ENCODE measurements at places on chromosomes 3 and 15. TPM values are rescaled to one million over a fixed set of nuclear protein-coding genes. Genes with fewer than 3 reads are reported as not detected.
A peak's percentile ranks its signal among the peaks of the same experiment; 100 is the strongest.

TRAK1 gene
- polyA plus RNA-seq, result 13.1 TPM

GPR15 gene
- not detected for polyA plus RNA-seq

SENP8 gene
- polyA plus RNA-seq, result 0.94 TPM

ATRIP gene
- polyA plus RNA-seq, result 6.7 TPM

GRCh38 chr3:149473357-149474249, 894 bp upstream of the TM4SF4 start:
- no peak overlapping the region for H3K4me3 ChIP-seq
- H3K27ac ChIP-seq, result no peak overlapping the region
- peaks cover 33% of the 10 kb centered on the region for H3K4me1 ChIP-seq
- H3K36me3 ChIP-seq, result no peaks in the 10 kb centered on the region

GRCh38 chr3:49401766-49402165, 10.0 kb downstream of the RHOA start:
- no peaks in the 10 kb centered on the region for H3K27me3 ChIP-seq
- H3K4me3 ChIP-seq, result no peak overlapping the region
- no peak for DNase-seq
- peaks cover 6% of the 10 kb centered on the region for H3K36me3 ChIP-seq
- no peak overlapping the region for H3K27ac ChIP-seq

DNA sequence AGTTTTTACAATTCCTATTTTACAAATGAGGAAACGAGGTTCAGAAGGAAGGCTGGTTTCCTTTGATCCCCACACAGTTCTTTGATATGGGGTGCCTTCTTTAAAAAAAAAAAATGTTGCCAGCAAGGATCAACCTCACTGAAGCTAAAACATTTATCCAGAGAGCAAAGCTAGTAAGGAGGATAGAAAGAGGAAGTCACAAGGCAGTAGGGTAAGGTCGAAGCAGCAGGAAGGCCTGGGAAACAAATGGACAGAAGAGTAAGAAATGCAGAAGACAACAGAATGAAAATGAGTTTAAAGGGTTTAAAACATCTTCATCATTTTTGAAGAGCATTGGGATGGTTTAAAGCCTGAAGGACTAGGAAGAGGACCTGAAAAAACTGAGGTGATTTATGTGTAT, 30.6 kb upstream of the CP start:
- no peaks in the 10 kb centered on the region for H3K36me3 ChIP-seq
- H3K4me3 ChIP-seq, result no peak overlapping the region
- H3K27ac ChIP-seq, result no peak overlapping the region

GRCh38 chr3:49873623-49874022, 3.9 kb upstream of the CAMKV start:
- DNase-seq, result no peak
- H3K36me3 ChIP-seq, result no peaks in the 10 kb centered on the region
- H3K27me3 ChIP-seq, result peaks cover 19% of the 10 kb centered on the region
- peaks cover 12% of the 10 kb centered on the region for H3K4me1 ChIP-seq

DNA sequence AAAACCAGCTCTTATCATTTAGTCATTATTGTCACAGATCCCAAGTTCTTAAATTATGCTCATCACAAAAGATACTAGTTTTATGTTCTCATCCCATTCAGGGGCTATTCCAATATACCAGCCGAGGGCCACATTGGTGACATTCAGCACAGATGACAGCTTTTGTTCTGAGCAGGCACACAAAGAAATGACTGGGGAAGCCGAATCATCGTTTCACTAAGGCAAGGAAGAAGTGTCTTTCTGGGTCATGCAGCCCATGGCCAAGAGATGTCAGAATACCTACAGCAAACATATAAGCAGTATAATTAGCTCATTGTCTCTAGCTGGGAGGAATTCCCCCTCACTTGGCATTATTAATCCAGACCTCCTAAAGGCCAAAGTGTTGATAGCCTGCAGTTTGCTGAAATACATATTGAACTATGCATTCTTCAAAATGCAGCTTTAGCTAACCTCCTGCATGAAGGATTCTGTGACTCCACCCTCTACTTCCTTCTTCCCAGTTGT, 100.2 kb downstream of the CNTN4 start:
- no peak for DNase-seq
- H3K4me3 ChIP-seq, result no peak overlapping the region
- H3K27ac ChIP-seq, result no peak overlapping the region
- H3K4me1 ChIP-seq, result no peaks in the 10 kb centered on the region
- H3K27me3 ChIP-seq, result no peaks in the 10 kb centered on the region

- no peak for DNase-seq
- H3K4me3 ChIP-seq, result no peak overlapping the region
- H3K4me1 ChIP-seq, result peaks cover 8% of the 10 kb centered on the region
- H3K27ac ChIP-seq, result no peak overlapping the region
- no peaks in the 10 kb centered on the region for H3K27me3 ChIP-seq
These were observed 92.2 kb downstream of the NFKBIZ start for GRCh38 chr3:101941318-101942040.

GRCh38 chr15:82317091-82317489, 32.2 kb downstream of the GOLGA6L10 start:
- no peak for DNase-seq
- H3K36me3 ChIP-seq, result no peaks in the 10 kb centered on the region
- no peaks in the 10 kb centered on the region for H3K27me3 ChIP-seq
- no peaks in the 10 kb centered on the region for H3K4me1 ChIP-seq

DNA sequence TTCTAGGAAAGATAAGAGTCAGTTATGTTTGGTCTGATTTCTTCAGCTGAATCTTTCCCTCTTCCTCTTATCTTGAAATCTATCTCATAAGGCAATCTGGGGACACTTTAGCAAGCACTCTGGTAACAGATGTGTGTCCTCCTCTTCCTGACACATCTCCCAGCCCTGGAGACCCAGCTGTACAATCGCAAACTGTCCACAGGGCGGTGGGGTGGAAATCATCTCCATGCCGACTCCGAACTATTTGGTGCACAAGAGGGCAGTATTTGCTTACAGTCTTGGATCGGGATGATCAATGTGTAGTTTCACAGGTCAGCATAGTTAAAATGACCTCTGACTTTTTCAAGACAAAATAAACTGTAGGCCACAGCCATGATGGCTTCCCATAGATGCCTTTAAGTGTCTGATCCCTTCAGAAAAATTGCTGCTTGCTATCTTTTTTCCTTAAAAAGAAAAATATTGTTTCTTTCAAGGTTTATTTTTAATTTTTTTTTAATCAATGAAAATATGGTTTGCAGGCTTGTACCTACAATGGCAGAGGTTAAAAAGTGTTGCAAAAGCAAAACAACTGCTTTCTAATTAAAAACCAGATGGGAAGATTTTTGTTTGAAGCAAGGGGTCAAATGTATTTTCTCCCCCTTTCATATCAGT, 17.7 kb downstream of the EEFSEC start:
- H3K4me1 ChIP-seq, result no peaks in the 10 kb centered on the region
- peak; percentile 81 for DNase-seq
- H3K36me3 ChIP-seq, result no peaks in the 10 kb centered on the region
- H3K27me3 ChIP-seq, result no peaks in the 10 kb centered on the region
- H3K4me3 ChIP-seq, result no peak overlapping the region

- no peak for DNase-seq
- no peaks in the 10 kb centered on the region for H3K36me3 ChIP-seq
- H3K27me3 ChIP-seq, result no peaks in the 10 kb centered on the region
- no peak overlapping the region for H3K27ac ChIP-seq
- H3K4me3 ChIP-seq, result no peak overlapping the region
- H3K4me1 ChIP-seq, result peaks cover 9% of the 10 kb centered on the region
These were observed 73.9 kb upstream of the MFGE8 start for GRCh38 chr15:88986949-88987590.

DNA sequence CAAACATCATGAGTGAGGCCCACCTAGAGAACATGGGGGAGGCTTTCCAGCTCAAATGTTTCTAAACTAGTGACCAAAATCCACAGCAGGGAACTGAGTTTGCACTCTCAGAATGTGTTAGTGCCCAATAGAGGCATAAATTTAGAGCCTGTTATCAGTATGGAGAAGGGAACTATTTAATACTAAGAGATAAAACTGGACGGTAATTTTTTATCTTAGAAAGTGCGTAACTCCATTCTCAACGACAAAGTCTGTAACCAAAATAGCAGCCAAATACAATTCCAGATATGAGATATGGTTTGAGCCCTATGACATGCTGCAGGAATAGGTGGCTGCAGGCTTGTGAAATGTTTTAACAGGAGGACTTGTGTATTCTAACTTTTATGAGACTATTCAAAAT, 3.5 kb downstream of the B3GALNT1 start:
- no peaks in the 10 kb centered on the region for H3K36me3 ChIP-seq
- H3K27me3 ChIP-seq, result no peaks in the 10 kb centered on the region
- DNase-seq, result no peak
- no peak overlapping the region for H3K27ac ChIP-seq
- H3K4me1 ChIP-seq, result no peaks in the 10 kb centered on the region

DNA sequence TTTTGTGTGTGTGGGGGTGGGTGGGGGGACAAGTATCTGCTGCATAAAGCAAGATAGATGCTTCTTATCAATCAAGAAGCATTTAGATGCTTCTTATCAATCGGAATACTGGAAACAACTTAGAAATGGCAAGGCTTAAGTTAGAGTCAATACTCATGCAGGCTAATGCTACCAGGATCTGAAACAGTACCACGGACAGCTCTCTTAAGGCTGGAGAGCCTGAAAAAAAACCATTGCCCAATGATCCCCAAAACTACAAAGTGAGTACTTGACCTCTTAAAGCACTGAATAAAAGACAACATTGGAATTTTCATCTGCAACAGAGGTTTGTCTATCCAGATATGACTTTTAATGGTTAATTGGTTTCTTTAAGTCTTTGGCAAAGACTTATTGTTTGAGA, 262.3 kb downstream of the GAP43 start:
- H3K27me3 ChIP-seq, result no peaks in the 10 kb centered on the region
- no peaks in the 10 kb centered on the region for H3K4me1 ChIP-seq
- no peak for DNase-seq

DNA sequence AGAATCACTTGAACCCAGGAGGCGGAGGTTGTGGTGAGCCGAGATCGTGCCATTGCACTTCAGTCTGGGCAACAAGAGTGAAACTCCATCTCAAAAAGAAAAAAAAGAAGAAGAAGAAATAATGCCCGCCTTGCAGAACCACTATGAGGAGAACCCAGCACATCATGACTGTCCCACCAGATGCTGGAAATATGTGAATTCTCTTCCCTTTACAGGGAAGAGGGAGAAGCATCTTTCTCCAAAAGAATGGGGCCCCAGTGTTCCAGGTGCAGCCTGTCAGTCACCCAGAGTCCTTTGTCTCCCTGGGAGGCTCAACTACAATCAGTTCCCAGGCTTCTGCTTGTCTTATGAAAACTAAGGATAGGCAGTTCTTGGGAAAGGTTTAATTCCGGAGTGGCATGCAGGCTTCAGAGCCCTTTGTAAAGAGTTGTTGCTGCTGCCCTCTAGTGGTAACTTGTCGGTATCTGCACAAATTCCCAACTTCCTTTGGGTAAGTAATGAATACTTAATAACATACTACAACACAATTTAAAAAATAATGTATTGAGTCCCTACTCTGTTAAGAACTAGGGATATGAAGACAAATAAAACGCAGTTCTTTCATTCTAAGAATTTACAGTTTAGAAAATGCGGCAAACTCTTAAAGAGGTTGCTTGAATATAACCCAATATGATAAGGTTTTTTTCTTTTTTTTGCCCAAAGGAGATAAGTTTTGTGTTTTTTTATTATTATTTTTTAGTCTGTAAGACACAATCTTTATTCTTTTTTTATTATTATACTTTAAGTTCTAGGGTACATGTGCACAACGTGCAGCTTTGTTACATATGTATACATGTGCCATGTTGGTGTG, 18.6 kb upstream of the TICRR start:
- peak; percentile 54 for DNase-seq
- no peaks in the 10 kb centered on the region for H3K36me3 ChIP-seq
- H3K4me3 ChIP-seq, result no peak overlapping the region
- no peak overlapping the region for H3K27ac ChIP-seq
- H3K4me1 ChIP-seq, result no peaks in the 10 kb centered on the region
- peaks cover 14% of the 10 kb centered on the region for H3K27me3 ChIP-seq

GRCh38 chr3:137343283-137343682, 385.5 kb downstream of the IL20RB start:
- H3K27ac ChIP-seq, result no peak overlapping the region
- H3K4me3 ChIP-seq, result no peak overlapping the region
- no peaks in the 10 kb centered on the region for H3K27me3 ChIP-seq
- DNase-seq, result no peak

DNA sequence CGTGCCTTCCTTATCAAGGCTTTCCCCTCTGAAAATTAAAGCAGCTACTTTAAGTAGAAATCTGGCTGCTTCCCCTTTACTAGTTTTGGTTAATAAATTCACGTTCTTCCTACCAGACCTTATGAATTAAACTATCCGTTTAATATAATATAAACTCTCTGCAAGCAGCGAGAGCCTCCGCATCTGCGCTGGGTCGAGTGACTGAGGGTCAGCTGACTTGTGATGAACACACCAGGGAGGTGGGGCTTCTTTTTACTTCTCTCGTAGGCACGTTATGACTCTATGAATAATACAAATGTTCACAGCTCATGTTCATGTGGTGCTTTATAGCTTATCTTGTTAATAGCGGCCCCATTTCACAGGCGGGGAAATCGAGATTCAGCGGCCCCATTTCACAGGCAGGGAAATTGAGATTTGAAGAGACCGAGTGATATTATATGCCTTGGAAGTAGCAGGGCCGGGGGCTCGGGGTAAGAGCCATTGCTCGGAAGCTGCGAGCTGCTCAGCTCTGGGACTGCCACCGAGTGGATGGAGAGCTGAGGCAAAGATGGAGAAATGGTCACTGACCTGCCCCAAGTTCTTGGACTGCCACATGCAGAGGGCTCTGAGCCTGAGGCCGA, 8.3 kb downstream of the MUC4 start:
- no peak for DNase-seq
- no peaks in the 10 kb centered on the region for H3K27me3 ChIP-seq
- H3K36me3 ChIP-seq, result no peaks in the 10 kb centered on the region
- no peak overlapping the region for H3K4me3 ChIP-seq
- H3K27ac ChIP-seq, result no peak overlapping the region
- no peaks in the 10 kb centered on the region for H3K4me1 ChIP-seq

DNA sequence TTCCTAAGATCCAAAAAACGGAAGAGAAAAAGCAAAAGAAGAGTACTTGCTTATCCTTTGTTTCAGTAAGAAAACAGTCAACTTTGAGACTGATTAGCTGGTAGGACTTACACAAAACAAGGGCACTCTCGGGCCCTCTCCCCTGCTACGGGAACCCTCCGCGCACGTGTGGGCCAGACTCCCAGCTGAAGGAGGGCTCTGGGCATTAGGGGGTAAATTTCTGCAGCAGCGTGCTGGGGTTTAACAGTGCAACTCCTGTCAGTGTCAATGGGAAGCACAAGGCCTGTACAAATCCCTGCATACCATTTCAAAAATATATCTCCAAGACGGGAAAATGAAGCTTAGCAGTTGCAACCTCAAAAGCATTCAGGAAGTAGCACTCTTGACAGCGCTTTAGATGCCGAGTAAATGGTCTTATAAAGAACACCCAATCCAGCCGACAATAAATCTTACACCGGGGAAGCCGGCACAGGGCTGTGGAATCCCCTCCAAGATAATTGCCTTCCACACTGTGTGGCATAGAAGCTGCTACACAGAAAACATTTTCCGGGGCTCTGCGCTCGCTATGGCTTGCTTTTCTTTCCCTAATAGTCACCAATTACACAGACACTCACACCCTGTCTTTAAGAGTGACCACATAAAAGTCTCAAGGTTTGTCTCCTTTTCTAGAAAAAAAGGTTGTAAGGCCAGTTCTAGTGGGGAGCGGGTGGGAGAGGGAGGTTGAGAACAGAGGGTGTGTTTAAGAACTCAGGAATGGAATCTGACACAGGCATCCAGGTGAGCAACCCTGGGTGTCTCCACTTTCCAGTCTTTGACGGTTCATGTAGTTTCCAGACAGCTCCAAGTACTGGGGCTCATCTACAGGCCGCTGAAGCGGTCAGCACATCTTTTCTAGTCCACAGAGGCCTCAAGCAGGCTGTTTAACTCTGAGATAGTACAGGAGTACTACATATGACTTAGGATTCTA, 512.7 kb downstream of the FOXP1 start:
- no peak for DNase-seq
- H3K27ac ChIP-seq, result no peak overlapping the region
- H3K4me3 ChIP-seq, result no peak overlapping the region
- H3K4me1 ChIP-seq, result peaks cover 13% of the 10 kb centered on the region
